ENCODE measurements at places on chromosomes 6 and 20.

GRCh38 chr20:5056801-5057599 is 55.7 kb upstream of the SLC23A2 start:
- DNase-seq = no peak

GRCh38 chr20:62606016-62606415 is 36.3 kb upstream of the SLCO4A1 start:
- no peak for DNase-seq

GRCh38 chr6:30541515-30542403 is 14.5 kb downstream of the GNL1 start:
- DNase-seq = no peak

DNA sequence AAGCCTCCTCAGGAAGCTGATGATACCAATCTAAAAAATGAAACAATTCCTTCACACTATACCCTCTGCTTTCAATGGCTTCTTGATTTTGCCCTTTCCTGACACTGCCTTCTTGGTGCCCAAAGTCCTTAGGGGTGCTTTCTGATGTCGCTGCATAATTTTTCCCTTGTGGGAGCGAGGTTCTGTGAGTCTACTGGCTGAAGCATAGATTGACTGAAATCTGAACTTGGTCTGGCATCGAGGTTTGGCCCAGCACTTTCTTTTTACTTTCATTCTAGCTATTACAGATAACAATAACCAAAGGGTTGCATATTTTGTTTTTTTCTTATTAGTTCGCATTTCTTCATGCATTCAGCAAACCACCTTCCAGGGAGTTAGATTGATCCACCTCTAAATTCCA is 65.8 kb downstream of the E2F3 start:
- DNase-seq = no peak

DNA sequence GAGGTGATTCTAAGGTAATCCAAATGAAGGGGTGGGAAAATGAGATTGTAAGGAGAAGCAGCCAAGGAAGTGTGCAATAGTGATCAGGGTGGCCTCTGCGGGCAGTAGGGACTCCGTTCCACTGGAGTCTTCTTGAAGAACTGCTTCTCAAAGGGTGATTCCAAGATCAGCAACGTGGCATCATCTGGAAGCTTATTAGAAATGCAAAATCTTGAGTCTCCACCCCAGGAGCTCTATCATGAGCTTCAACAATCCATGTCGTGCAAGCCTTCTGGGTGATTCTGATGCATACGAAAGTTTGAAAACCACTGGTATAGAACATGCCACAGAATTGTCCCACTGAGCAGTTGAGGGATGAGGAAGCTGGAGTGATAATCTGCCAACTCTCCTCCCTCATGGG is 31.4 kb downstream of the SCP2D1 start:
- no peak for DNase-seq

DNA sequence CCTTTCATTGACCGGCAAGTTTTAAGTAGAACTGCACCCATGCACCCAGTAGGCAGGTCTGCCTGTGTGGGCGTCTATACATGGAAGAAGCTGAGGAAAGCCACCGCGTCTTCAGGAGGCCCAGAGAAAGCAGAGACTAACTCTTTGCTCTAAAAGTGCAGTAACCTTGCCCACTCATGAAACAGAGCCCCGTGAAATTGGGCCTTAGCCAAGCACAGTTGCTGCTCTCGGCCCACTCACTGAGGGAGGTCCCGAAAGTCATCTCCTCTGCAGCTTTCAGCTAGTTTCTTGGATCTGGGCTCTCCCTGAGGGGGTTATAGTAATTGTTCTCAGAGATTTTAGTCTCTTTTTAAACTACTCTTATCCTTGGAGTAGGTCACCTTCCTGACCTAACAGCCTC is 74.0 kb upstream of the SYNJ2 start:
- no peak for DNase-seq

- no peak for DNase-seq
Measured at GRCh38 chr6:123418071-123418470, 218.7 kb downstream of the TRDN start.

GRCh38 chr6:157559201-157559756 is 178.3 kb downstream of the ZDHHC14 start:
- DNase-seq = no peak

GRCh38 chr6:122645256-122645655 is 35.1 kb downstream of the PKIB start:
- DNase-seq = no peak

DNA sequence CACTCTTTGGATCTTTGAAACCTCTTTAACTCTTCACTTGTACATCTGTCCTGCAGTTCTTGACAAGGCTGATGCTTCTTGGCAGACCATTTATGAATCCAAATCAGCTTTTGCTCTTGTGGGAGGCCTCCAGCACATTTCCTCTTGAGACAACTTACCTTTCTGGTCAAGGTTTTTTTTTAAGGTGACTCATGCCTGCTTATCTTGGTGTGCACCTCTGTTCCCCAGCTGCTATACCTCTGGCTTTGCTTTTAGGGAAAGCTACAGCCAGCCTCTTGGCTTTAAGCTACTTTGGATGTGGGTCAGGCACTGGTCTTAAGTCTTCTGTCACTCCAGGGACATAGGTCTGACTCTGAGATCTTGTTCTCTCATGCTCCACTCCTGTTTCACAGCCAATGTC is 106.5 kb downstream of the PHF3 start:
- DNase-seq = no peak
